K562 (cell line): ENCODE measurements at places on chromosomes 1 and 21. TPM values are rescaled to one million over a fixed set of nuclear protein-coding genes. Genes with fewer than 3 reads are reported as not detected.

DNA sequence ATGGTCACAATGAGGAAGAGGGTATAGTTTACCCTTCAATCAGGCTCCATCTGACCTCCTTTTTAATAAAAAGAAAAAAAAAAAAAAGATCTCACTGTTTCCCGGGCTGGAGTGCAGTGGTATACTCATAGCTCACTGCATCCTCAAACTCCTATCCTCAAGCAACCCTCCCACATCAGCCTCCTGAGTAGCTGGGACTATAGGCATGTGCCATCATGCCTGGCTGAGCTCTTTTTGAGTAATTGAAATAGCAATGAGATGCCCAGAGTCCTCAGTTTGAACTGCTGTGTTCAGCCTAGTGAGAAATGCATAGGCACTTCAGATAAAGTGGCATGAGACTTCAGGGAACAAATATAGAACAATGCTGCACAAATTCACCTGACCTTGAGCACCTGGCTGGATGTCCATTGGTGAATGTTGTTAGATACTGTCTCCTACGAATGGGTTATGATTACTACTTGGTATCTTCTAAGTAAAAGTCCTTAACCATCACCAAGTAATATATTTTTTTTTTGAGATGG, 67.6 kb downstream of the NR5A2 start:
- DNase-seq = no peak

GRCh38 chr1:48673332-48674105, 103.2 kb downstream of the BEND5 start:
- DNase-seq = peak; percentile 20

- DNase-seq = no peak
Measured at GRCh38 chr1:6891781-6892579, 106.7 kb downstream of the CAMTA1 start.

RNU1-4 gene
- total RNA-seq = 2,231 and 2,538 TPM in 2 replicates
